RWPE1 (cell line): ENCODE measurements at places on chromosomes 3 and 15.

- no peak for DNase-seq
These were observed 152.2 kb downstream of the NEK11 start for GRCh38 chr3:131178710-131179375.

- DNase-seq: no peak
These were observed 22.8 kb downstream of the UBXN7 start for GRCh38 chr3:196409409-196409808.

- DNase-seq: peak; percentile 5
These were observed 58.2 kb downstream of the FGD5 start for GRCh38 chr3:14876921-14877333.

DNA sequence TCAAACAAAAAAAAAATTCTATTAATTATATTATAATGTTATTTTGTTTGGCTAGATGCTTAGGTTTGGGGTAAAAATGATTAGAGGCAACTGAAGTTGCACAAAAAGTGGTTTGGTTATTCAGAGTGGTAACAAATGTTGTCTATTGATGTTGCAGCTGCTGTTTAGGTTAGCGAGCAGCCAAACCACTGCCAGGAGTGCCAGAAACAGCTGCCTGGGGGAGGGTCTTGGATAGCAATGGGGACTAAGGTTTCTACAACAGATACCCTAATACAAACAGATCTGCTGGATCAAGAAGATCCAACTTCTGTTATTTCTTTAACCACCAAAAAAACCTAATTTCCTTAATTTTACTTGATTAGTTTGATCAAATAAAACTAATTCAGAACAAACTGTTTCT lies 26.6 kb downstream of the BTLA start:
- no peak for DNase-seq

DNA sequence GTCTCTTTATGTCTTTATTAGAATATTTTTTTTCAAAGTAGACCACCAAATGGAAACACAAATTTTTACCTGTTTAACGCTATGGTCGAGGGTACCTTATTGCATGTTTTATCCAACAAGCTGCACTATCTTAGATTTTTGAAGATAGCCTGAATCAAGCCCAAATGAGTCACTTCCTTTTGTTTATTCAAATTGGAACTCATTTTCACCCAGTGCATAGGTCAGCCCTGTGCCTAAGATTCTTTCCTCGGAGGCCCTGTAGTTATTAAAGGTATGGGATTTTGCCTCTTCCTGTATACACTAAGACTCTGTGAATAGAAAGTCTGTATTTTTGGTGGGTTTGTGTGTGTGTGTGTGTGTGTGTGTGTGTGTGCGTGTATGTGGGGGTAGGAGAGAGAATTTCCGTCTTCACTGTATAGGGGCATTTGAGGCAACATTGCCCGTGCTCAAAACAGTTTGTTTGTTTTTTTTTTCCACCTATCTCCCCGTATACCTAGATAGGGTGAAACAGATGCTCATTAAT lies 358.0 kb upstream of the CADM2 start:
- DNase-seq: no peak

DNA sequence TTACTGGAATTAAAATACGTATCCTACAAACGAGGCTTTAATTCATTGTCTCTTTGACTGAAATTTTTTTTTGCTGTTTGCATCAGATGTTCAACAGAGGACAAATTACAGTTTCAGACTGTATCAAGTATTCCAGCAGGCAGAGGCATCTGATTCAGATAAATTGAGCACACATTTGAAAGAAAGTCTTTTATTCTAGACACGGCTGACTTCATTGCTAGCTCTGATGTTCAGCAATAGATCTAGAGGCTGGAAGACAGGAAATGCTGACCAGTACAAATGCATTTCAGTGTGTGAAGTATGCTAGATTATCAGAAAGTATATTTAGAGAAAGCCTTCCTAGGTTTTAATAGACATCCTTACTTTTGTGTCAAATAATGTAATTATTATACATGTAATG lies 472.2 kb downstream of the NLGN1 start:
- no peak for DNase-seq

DNA sequence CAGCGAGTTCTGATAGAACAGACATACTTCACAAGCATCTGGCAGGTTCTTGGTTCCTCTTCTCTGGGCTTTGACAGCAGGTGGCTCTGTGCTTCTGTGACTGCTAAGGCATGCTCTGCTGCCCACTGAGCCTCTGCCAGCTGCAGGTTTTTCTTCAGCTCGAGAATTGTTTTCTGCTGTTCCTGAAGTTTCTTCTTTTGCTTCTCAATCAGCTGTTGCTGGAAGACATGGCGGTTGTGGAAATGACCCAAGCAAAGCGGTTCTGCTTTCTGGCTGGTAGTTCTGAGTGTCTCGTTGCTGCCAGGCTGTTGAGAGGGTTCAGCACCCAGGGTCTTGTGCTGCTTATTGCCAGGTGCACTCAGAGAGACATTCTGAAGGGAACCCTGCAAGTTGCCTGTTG lies 50.8 kb downstream of the CCDC191 start:
- no peak for DNase-seq

DNA sequence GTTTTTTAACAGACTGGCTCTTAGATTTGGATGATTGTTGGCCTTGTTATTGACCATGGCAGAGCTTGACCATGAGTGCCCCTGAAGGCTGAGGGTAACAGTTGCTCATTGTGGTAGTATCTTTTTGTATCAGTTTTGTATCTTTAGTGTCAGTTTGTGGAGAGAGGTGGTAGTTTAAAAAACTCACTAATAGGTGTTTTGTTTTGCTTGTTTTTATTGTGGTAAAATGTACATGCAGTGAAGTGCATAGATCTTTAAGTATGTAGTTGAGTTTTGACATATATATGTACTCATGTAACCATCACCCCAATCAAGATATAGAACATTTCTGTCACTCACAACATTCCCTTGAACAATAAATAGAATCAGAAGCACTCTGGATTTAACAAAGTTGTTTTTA lies 9.8 kb downstream of the GMPS start:
- no peak for DNase-seq

DNA sequence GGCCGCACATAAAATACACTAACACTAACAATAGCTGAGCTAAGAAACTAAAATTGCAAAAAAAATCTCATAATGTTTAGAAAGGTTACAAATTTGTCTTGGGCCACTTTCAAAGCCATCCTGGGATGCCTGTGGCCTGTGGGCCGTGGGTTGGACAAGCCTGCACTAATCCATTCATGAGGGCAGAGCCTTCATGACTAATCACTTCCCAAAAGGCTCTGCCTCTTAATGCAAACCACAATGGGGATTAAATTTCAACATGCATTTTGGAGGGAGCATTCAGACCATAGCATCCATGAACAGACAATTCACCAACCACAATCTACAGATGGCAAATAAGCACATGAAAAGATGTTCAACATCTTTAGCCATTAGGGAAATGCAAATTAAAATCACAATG lies 128.2 kb downstream of the SUCLG2 start:
- peak; percentile 15 for DNase-seq
